Stimulated activated CD8-positive, alpha-beta memory T cell treated with anti-CD3 and anti-CD28 coated beads, Interleukin-7, amount 100 ng/mL, for 4 hours (primary cell): ENCODE measurements at places on chromosomes 1 and 21.
A peak's percentile ranks its signal among the peaks of the same experiment; 100 is the strongest.

DNA sequence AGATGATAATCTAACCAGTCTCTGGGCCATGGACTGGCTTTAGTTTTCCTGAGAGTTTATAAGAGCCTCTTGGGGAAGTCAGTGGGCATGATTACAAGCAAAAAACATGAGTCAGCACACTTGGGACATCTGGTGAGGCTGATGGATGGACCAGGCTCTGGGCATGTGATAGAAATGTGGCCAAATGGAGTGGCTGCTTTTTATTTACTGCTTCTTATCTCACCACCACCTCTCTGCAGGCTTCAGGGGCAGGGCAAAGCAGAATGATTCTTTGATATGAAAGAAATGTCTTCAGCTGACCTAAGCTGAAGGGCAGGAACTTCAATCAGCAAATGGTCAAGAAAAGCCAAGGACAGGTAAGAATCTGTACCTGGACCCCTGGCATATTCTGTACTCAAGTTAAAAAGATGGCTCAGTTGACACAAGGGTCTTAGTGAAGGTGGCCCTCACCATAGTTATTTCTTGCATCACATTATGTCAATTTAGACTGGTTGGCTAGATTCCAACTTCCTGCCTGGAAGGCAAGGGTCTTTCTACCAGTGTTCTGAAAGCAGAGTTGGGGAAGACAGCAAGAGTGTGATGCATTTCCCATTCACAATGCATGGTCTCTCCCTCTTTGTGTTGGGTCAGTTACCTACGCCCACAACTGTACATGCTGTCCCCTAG is 162.8 kb downstream of the FASLG start:
- no peak for DNase-seq

GRCh38 chr1:230264342-230264741 is 161.8 kb downstream of the PGBD5 start:
- no peak for DNase-seq

DNA sequence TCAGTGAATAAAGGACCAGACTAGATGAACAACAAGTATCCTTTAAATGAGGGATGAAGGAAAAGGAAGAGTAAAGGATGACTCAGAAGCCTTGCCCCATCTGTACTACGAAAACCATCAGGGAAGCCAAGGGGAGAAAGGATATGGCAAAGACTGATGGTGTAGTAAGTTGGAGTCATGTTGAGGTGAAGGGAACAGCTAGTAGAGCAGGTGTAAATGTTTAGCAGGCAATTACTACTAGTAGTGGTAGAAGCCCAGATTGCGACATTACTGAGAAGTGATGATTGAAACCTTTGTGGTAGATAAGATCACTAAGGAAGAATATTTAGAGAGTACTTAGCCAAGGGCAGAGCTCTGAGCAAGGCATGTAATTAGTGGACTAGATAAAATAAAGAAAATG is 84.0 kb downstream of the PHTF1 start:
- no peak for DNase-seq

DNA sequence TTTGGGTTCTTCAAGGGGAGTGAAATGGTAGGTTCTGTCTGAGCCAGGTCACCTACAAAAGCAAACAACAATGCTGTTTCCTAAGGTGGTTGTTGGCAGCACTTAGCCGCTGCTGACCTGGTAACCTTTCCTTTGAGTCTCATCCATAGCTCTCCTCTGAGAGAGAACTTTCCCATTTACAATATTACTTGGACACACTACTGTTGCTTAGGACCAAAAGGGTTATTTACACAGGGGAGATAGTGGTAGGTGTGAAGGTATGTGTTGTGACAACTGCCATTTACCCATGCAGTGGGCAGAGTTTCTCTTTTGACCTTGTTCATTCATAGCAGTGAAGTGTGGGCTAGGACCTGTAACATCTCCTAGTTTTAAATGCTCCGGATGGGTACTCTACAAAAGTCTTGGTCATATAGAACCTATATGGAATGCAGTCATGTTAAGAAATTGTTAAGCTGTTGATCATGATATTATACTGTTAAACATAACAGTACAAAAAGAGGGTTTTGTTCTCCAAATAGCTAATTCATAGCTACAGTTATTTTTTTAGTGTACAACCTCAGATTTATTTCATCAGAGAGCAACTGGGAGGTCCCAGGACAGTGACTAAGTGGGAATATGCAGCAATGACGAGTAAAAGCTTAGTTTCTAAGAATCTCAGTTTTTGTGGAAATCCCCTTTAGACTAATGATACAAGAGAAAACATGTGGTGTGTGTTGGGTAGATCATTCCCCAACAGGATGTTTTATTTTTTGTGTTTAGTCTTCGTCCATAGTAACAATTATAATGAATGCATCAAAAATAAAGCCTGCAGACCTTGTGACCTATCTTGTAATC is 219.7 kb downstream of the NFIA start:
- DNase-seq: no peak

- no peak for DNase-seq
These were observed 25.4 kb upstream of the TMEM54 start for GRCh38 chr1:32926562-32926961.

DNA sequence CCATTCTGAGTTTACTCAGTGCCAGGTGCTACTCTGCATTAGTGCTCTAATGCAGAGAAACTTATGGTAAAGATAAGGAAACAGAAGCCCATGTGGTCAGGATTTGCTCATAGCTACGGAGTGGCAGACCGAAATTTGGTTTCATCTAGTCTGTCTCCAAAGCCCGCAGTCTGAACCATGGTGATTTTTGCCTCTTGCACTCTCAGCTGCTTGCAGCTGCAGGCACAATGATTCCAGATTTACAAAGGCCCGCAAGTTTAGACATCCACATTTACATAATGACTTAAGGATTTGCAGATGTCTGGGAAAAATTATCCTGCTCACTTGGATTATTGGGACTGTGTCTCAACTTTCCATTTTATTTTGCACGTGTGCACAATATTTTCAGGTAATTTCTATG is 161.3 kb upstream of the KCNJ6 start:
- DNase-seq: no peak

GRCh38 chr1:76190749-76191424 is 116.3 kb downstream of the ST6GALNAC3 start:
- no peak for DNase-seq

GRCh38 chr1:200081151-200081968 is 53.9 kb downstream of the NR5A2 start:
- no peak for DNase-seq

DNA sequence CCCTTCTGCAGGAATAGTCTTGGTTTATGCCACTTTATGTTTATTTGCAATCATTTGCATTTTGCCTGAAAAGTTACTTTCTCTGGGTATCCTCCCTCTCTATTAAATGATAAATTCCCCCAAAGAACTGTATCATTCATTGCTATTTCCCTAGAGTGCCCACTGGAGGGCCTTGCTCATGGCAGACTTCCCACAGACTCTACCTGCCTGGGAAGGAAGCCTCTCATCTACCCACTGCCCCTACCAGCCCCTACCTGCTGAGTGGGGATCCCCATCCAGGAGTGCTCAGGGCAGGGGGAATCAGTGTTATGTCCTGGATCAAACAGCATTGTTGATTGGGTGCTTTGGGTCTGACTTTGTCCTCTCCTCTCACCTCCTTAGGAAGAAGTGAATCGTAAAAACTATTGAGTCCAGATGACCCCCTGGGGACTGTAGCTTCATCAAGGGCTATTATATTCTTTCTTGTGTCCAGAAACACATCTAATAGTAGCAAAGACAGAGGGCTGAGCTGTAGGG is 6.8 kb upstream of the LRRN2 start:
- no peak for DNase-seq

DNA sequence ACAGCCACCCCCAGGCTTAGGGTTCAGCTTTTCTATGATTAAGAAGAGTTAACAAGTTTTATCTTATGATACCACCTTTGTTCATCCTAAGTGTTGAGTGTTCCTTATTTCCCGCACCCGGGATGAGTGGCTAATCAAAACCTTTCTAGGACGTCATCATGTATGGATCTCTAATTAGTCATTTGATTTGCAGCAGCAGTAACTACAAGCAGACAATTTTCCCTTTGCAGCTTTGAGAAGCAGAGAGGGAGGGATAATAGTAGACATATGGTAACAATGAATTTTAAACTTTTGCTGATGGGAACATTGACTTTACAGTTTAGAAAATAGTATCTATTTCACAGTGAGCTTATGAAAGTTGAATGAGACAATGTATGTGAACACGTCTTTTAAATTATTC is 30.8 kb upstream of the SLC35F3 start:
- DNase-seq: no peak

DNA sequence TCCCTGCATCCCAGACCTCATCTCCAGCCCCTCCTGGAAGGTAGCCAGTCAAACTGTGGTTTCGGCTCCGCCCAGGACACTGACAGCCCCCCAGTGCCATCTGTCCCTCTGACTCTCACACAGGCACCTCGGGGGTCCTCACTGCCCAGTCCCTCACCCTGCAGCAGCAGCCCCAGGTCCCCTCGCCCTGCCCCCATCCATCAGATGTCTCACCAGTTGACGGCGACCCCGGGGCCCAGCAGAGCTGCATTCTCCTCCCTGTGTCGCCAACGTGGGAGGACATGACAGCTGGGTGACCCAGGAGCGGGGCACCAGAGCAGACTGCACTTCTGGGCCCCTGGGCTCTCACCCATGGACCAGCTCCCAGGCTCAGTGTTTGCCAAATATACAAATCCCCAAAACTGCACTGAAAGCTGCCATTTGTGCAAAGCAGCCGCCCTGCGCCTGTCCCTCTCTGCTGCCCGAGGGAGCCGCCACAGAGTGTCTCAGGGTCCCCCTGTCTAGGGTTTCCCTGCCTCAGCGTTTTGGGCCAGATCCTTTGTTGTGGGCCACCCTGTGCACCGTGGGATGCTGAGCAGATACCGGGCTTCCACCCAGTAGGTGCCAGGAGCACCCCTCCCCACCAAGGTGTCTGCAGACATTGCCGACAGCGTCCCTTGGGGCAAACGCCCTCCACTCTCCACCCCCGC is 48.2 kb downstream of the PRDM15 start:
- DNase-seq: no peak

DNA sequence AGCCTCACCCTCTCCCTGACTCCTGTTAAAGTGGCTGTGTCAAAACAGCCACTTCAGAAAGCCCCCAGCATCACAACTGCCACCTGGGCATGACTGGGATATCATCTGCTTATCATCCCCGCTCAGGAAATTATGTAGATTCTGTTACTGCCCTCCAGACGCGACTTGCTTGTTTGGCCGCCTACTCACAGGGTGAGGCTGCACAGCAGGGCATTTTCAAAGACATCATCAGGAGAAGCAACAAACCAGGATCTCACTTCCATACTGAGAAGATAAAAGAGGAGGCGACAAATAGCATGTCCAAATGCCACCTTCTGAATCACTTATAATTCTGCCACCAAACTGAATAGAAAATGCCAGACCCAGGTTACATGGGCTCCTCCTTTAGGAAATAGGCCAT is 94.8 kb downstream of the MIS18A start:
- DNase-seq: no peak

DNA sequence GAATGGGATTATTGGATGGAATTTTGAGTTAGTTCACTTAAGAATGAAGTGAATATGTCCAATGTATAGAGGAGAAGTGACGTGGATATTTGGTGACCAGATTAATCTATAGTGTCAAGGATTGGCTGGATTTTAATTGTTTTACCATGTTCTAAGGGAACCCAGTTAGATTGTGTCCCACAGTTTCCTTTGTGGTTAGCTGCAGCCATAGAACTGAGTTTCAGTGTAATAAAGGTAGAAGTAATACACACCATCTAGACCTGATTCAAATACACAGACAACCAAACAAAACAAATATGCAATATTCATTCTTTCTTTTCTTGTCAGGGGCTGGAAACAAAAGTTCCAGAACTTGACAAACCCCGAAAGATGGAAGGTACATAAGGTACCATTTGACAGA is 88.0 kb upstream of the RGS18 start:
- no peak for DNase-seq

DNA sequence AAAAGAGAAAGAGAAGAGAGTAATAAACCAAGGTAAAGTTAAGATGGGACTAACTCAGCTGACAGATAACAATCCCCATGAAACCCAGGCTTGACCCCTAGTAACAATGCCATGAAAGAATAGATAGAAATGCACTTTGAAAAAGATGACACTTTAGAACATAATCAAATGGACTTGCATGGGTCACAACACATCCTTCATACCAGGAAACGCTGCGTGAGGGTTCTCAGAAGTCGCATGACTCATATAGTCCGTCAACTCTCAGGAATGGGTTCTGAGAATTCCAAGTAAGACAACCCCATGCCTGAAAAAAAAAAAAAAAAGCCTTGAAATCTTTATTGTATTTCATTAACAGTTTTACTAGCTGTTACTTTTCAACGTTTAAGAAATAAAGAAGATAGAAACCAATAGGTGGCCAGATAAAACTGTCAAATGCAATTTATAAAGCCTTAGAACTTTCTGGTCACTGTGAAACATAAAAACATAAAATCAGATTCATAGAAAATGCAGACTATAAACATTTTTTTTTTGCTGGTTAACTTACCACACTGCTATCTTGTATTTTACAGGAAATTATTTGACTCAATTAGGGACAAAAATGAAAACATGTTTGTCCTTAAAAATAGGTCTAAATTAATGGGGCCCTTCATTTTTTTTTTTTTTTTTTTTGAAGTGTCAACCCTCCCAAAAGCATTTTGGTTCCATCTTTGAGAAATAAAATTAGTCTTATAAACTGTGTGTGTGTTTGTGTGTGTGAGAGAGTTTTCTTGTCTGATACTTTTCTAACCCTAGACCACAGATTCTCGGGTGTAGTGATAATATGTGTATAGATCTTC is 202.1 kb downstream of the NCAM2 start:
- DNase-seq: peak; percentile 7

DNA sequence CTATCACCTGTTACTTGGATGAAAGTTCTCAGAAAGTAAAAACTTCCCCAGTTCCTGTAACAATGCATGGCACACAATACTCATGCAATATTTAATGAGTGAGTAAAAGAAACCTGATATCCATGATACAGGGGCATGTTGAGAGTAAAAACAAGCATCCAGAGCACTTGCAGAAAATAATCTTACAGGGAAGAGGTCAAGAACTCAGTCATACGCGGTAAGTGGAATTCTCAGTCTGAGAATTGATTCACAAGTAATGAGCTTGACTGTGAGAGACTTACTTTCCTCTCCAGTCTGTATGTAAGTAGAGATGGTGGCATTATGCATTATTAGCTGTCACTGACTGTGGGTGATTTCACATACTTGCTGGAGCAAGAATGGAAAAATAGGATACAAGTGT is 976.9 kb downstream of the BRINP3 start:
- no peak for DNase-seq

GRCh38 chr1:50084389-50084788 is 24.3 kb upstream of the ELAVL4 start:
- no peak for DNase-seq

- no peak for DNase-seq
These were observed 198.9 kb upstream of the PTGFR start for GRCh38 chr1:78291872-78292271.

DNA sequence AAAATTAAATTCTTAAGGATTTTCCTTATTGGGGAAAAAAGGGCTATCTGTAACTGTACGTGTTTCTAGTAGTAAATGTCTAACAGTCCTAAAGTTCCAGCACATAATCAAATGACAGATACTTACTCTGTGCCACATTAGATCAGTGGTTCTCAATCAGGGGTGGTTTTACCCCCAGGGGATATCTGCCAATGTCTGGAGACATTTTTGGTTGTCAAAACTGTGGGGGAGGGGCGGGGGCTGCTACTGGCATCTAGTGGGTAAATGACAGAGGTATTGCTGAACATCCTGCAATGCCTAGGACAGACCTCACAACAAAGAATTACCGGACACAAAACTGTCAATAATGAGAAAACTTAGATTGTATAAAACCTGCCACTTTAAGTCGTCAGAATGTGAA is 33.4 kb upstream of the PTPRC start:
- DNase-seq: no peak
